ENCODE measurements at places on chromosomes 5 and 9.

DNA sequence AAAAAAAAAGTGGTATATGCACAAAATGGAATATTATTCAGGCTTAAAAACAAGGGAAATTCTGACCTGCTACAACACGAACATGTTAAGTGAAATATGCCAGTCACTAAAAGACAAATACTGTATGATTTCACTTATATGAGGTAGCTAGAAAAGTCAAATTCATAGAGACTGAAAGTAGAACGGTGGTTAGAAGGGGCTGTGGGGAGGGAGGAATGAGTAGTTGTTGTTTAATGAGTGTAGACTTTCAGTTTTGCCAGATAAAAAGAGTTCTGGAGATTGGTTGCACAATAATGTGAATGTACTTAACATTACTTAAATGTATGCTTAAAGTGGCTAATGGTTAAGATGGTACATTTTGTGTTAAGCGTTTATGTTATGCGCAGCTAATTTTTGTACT is 79.5 kb upstream of the IL12B start:
- DNase-seq = no peak

GRCh38 chr9:81650586-81651515 is 38.5 kb downstream of the TLE1 start:
- DNase-seq = no peak

GRCh38 chr9:26457151-26457550 is 435.5 kb downstream of the CAAP1 start:
- no peak for DNase-seq

DNA sequence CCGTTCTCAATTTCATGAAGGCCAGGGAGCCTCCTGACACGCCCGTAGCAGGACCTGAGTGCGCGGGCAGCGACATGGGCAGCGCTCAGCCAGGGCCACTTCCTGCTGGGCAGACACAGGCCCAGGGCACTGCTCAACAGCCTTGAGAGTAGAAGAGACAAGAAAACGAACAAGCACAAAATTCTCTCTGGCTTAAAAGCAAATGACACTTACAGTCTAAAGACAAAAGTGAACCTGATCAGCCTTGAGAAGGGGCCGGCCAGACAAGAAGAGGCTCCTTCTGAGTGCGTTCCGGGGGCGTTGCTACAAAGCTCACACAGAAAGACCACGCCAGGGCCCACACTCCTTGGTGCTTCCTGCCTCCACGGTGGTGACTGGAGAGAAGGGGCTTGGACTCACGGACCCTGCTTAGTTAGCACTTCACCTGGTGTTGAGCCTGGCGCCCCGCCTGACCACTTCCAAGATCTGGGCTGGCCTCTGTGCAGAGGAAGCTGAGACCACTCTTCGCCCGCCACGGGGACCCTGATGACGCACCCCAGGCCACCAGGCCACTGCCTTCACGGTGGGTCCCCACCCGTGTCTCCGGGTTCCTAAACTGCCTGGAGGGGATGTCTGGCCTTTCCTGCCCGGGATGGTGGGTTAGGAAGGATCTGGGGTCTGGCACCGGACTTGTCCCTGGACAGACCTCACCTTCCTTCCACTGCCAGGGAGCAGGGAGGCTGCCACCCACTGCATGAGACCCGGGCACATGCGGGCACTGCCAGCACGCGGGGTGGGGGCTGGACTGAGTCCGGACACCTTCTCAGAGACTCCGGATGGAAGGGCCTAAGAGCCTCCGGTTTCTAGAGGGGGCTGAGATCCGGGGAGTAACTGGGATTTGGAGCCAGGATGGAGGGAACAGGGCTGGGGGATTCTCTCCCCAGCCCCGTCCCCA is 1.3 kb downstream of the SLC12A7 start:
- peak; percentile 27 for DNase-seq

DNA sequence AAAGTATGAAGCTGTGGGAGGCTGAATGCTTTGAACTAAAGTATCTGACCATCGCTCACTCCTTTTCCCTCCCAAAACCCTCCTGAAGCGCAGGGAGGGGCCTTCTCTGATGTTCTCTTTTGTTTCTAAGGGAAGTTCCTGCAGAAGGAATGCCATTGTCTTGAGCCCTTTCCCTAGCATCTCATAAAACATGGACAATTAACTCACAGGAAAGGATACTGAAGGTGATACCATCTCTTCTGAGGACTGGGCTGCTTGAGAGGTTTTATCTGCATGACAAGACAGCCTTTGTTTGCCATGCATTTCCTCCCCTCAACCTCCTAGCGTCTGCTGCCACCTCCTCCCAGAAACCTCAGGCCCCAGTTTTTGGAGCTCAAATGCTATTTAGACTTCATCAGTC is 4.3 kb upstream of the RMND5B start:
- no peak for DNase-seq

DNA sequence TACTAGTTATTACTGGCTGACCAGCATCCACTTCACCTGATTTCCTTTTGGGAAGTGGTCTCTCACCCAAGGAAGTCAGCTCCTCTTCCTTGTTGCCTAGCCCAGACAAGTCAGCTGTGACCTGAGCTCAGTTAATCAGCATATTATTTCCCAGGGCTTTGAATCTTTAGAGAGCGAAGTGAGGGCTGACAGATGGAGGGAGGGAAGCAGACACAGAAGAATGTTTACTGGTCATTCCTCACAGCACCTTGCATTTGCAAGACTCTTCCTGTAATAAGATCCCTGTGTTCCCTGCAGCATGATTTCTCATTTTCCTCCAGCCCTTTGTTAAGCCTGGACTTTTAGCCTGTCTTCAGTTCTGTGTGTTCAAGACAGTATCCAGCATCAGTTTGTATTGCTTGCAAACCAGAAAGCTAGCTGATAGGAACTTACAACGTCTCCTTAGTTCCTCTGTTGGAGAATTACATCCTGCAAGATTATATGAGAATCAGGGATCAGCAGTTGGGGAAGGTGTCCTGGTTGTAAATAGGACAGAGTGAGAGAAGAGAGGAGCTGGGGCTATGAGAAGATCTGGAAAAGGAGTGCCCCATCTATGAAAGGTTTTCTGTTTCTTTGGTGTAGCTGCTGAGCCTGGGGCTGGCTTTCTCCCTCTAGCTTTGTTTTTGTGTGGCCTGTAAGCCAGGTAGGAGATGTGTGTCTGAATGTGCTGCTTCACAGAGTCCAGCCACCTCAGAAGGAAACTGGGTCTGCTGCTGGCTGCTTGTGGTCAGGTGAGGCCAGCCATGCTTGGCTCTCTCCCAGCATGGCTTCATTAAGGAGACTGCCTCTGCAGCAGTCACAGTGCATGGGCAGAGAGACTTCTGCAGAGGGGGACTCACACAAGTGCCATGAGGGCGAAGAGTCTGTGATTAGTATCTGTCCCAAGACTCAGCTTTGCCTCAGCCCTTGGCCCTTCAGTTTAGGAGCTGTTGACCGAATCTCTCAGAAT is 50.3 kb downstream of the MAN2A1 start:
- no peak for DNase-seq

GRCh38 chr5:73818357-73818756 is 192.4 kb downstream of the ARHGEF28 start:
- no peak for DNase-seq

Data from suppressor macrophage treated with lipopolysaccharide for 1 hour (primary cell).